ENCODE measurements at places on chromosomes 3 and 15.
A peak's percentile ranks its signal among the peaks of the same experiment; 100 is the strongest.

- DNase-seq: no peak
Observed at GRCh38 chr3:184502123-184502667, 59.4 kb upstream of the EPHB3 start.

- DNase-seq: no peak
Observed at GRCh38 chr3:99838755-99839154, 21.1 kb downstream of the CMSS1 start.

DNA sequence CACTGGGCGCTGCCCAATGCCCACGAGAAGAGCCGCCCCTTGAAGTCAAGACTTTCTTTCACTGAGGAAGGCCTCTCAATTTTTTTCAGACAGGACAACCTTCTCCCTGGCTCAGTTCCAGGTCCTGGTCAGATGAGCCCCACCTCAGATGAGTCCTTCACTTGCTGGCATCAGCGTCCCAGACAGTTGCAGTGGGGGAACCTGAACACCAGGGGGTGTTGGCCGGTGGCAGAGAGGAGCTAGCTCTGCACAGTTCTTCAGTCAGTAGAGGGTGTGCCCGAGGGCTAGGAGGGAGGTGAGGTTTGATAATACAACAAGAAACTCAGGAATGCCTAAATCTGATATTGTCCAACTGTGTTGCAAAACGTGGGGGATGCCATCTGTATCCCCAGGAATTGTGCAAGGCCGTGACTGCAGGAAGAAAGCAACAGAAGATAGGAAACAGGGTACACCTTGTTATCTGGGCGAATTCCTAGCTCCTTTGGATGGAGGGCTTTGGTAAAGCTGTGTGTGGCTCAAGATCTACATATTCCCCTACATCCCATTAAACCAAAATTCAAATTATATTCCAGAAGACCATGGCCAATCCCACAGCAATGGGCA, 34.3 kb downstream of the CCR3 start:
- DNase-seq: peak; percentile 74

DNA sequence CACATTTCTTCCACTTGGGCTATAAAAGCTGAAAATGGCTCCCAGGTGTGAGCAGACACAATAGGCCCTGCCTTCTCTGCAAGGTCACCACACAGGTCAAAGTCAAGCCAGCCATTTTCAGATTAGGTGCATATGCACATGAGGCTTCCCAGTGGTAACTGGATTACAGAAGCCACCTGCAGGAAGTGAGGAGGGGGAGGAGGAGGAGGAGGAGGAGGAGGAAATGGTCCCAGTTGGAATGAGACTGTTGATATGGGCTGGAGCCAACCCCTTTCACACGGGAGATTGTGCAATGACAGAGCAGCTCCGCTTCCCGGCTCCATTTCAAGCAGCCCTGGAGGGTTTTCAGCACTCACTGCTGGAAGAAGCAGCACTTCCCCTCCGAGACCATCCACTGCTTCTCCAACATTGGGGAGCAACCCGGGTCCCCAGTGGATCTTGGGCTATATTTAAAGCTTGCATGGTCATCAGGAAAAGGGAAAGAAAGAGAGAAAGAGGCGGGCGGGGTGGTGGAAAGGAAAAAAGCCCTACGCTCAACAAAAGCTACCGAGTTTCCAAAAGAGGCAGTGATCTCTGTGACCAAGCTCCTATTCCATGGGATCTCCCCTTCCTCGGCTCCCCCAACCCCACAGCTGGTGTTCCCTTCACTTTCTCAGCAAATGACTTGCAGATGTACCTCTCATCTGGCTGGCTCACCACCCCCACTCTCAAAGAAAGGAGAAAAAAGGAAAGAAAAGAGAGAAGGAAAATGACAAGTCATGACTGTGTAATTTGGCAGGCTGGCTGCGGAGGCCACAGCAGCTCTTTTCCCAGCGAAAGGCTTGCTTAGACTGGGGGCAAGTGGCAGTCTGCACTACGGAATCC, 58.3 kb downstream of the LRIG1 start:
- no peak for DNase-seq
